ENCODE measurements at places on chromosomes 1 and 21.

DNA sequence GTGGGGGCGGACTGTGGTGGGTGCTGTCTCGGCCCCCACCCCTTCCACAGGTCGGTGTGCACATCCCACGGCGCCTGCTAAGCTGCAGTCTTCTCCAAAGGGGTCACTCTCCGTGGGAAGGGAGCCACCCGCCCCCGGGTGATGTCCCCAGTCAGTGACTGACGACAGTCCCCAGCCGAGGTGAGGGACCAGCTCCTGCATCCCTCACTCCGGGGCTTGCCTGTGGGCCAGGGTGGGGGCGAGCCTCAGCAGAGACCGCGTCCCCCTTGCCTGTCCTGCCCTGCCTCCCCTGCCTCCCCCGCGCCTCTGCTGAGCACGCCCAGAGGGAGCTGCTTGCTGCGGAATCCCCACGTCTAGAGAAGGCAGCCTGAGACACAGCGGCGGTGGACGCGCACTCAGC is 35.9 kb upstream of the PDE9A start:
- no peak for DNase-seq

DNA sequence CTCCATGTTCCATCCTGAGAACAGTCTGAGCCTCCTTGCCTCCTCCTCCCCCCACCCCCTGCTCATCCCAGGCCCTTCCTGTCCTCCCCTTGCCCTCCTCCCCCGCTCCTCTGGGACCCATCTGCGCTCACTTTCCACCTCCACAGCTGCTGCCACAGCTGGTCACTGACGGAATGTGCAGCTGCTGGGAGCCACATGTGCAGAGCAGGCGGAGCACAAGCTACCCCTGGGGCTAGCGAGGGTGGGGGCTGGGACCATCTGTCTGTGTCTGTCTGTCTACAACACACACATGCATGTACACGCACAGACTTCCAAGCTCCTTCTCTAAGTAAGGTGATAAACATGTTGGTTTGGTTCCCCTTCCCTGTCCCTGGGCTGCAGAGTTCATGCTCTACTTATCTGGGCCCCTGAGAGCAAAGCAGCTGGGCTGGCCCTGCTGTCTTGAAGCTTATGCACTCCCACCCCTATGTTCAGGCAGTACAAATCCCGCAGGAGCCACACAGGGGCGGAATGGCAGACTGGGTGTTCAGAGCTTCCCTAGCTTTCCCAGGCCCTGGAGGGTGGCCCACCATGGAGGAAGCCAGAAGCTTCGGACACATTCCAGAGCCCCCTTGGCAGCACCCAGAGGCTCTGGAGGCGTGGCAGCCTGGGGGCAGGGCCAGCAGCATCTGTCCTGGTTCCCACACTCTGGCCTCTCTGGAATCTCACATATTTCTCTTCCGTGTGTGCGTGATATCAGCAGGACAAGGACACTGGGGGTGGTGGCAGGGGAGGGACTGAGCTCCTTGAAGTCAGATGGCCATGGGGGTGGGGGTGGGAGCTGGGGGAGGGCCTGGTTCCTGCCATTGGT is 7.0 kb upstream of the HEYL start:
- DNase-seq = no peak

DNA sequence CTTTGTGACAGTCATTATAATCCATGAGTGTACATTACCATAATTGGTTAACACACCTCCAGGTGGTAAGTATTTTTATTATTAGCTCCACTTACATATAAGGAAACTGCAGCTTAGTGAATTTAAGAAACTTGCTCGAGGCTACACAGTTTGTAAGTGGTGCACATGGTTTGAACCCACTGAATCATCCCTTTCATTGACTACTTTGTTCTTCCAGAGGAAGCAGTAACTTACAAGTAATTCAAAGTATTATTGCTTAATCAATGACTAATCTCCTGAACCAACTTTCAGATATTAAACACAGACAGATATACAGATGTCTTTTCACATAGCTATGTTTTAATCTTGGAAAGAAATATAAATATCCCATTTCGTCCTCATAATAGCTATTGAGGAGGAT is 18.7 kb upstream of the CLDN8 start:
- DNase-seq = no peak

DNA sequence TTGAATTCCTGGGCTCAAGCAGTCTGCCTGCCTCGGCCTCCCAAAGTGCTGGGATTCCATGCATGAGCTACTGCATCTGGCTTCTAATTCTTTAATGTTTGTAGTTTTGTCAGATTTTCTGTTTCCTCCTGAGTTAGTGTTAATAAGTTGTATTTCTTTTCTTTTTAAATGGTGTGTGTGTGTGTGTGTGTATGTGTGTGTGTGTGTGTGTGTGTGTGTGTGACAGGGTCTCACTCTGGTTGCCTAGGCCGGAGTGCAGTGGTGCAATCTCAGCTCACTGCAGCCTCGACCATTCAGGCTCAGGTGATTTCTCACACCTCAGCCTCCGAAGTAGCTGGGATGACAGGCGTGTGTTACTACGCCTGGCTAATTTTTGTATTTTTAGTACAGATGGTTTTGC is 50.2 kb downstream of the ADARB1 start:
- DNase-seq = no peak

DNA sequence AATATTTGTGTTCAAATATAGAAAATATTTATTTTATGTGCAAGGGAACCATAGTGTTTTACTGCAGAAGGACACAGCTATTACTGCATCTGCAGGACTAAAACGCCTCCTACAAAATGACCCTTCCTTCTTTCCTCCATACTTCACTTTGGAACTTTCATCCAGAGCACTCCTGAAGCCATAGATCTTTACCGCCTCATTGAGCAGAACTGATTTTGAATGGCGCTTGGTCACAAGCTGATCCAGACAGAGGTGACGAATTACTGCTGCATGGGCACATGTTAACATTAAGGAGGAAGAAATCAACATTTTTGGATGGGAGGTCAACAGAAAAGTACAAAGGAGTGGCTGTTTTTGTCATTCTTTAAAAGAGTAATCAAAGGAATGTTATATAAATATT is 931.6 kb downstream of the NCAM2 start:
- no peak for DNase-seq

- DNase-seq = no peak
Observed at GRCh38 chr1:60173006-60173405, 99.4 kb upstream of the C1orf87 start.

GRCh38 chr1:15788624-15789301 is 18.7 kb downstream of the UQCRHL start:
- DNase-seq = no peak

- no peak for DNase-seq
Observed at GRCh38 chr1:85762804-85763203, 54.6 kb upstream of the ZNHIT6 start.

DNA sequence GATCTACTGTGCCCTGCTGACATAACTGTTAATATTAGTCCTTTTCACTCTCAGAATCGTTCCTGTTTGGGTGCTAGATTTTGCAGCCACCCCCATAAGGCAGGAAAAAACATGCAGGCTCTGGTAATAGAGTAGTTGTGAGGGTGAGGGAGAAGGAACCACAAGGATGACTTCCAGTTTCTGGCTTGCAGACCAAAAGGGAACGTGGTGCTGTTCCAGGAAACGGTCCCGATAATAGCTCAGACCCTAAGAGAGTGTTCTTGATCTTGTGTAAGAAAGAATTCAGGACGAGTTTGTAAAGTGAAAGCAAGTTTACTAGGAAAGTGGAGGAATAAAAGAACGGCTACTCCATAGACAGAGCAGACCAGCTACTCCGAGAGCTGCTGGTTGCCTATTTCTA is 50.7 kb upstream of the RHOU start:
- DNase-seq = no peak

DNA sequence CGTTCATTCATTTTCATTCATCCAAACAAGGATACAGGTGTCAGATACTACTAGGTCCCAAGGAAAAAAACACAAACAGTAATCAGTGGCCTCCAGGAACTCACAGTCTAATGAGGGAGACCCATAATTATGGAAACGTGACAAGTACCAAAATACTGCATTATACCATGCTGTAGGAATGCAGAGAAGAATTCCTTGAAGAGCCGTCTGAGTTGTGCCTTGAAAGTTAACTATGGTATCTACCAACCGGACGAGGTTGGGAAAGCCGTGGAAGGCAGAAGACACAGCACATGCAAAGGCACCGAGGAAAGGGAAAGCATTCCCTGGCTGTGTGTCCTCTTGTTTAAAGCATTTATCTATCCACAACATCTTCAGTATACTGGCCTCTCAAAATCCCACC is 206.0 kb downstream of the DAB1 start:
- no peak for DNase-seq

DNA sequence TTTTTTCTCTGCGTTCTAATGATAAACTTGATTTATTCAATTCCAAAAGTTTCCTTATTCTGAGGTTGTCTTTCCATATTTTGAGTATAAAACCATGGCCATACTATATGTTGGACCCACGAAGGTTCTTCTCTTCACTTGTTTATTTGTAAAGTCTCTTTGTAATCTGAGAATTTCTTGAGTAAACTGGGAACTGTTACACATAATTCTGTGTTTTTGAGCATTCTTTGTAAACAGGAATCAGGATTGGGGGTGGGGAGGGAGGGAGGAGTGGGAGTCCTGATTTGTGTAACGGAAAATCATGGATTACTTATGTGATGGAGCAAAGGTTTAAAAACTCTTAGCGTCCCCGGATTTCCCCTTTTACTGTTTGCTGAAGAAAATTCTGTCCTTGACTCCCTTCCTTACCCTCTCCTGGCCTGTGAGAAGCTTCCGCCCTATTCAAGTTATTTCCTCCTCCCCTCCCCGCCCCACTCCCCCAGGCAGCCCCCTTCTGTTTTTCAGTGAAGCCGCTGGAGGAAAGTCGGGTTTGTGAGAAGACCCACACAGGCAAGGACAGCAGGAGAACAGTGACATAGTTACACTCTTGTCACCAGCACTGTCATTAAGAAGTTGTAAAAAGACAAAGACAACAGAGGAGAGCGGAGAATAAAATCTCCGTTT is 6.4 kb upstream of the NBPF11 start:
- no peak for DNase-seq

- DNase-seq = no peak
Observed at GRCh38 chr1:60895252-60895651, 187.1 kb upstream of the NFIA start.

- DNase-seq = no peak
Observed at GRCh38 chr1:223824712-223825111, 21.0 kb downstream of the TP53BP2 start.

DNA sequence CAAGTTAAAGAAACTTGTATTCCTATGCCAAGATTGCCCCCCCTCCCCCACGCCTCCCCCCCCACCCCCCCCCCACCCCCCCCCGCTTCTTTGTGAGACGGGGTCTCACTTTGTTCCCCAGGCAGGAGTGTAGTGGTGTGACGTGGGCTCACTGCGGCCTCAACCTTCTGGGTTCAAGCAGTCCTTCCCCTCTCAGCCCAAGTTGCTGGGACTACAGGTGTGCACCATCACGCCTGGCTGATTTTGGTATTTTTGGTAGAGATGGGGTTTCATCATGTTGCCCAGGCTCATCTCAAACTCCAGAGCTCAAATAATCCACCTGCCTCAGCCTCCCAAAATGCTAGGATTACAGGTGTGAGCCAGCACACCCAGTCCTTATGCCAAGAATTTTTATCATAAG is 136.6 kb downstream of the POU2F1 start:
- no peak for DNase-seq

- no peak for DNase-seq
Observed at GRCh38 chr1:226738421-226738994, 574 bp downstream of the ITPKB start.

DNA sequence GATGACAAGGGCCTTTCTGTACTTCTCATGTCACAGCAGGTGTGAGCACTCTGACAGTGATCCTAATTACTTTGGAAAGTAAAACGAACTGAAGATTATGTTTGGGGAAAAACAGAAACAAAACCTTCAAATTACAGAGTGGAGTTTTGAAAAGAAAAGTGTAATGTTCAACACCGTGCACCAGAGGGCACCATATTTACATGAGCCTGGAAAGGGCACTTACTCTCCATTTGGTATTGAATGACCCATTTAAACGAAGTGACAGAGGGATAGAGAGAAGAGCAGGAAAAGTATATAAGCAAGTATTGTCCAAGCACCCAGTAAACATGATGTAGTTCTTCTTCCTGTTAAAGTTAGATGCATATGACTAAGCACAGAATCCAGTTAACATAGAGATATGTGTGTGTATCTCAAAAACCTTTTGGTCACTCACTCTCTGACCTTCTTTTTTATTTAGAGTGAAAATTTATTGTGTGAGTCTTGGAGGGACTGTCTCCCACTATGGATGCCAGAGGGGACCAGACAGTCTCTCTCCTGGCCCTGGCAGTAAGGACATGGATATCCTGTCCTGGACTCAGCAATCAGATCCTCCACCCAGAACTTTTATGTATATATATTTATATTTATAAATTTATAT is 3.8 kb upstream of the RGSL1 start:
- DNase-seq = peak; percentile 37

GRCh38 chr1:244659694-244660093 is 6.8 kb downstream of the DESI2 start:
- no peak for DNase-seq

DNA sequence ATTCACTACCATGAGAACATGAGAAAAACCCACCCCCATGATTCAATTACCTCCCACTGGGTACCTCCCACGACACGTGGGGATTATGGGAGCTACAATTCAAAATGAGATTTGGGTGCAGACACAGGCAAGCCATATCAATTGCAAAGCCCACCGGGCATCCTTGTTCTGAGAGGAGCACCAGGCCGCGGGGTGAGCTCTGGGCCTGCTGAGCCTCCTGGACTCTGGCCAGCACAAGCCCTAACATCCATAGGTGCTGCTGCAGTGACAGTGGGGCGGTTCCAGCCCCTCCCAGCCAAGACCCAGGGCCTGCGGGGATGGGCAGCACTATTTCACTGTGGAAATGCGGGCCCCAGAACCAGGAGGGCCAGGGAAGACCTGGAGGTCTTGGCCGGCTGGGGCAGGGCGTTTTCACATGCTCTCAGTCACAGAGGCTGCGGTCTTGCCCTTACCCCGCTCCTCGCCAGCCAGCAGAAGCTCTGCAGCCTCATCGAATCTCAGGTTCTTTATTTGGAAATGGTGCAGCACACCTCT is 103.8 kb downstream of the PCBP3 start:
- DNase-seq = no peak

DNA sequence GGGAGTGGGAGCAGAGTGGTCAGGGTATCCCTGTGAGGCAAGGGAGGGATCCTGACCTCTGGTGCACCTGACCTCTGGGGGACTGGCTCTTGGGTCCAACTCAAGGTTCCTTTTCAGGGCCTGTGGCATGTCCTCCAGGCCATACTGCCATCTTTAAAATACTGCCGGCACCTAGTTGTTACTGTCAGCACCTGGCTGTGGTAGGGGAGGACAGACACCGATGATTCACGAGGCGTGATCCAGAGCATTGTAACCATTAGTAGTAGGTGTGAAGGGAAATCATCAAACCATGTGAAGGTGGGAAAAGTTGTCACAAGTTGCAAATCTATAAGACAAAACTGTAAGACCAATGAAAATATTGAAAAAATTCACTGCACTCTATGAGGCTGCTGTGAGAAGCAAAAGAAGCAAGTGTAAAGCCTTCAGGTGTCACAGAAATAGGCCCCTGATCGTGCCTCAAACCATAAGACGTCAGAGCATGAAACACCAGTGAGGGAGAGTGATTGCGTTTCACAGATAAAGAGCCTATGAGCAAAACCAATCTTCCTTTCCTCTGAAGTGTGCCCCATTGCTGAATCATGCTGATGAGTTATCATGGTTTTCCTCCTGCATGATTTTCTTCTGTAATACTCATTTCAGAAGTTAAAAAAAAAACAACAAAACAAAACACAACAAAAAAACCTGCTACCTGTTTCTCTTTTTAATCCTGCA is 55.3 kb downstream of the CDC7 start:
- DNase-seq = no peak

GRCh38 chr21:36477001-36477400 is 2.9 kb downstream of the CLDN14 start:
- no peak for DNase-seq
